ENCODE measurements at places on chromosomes 12 and 14.

DNA sequence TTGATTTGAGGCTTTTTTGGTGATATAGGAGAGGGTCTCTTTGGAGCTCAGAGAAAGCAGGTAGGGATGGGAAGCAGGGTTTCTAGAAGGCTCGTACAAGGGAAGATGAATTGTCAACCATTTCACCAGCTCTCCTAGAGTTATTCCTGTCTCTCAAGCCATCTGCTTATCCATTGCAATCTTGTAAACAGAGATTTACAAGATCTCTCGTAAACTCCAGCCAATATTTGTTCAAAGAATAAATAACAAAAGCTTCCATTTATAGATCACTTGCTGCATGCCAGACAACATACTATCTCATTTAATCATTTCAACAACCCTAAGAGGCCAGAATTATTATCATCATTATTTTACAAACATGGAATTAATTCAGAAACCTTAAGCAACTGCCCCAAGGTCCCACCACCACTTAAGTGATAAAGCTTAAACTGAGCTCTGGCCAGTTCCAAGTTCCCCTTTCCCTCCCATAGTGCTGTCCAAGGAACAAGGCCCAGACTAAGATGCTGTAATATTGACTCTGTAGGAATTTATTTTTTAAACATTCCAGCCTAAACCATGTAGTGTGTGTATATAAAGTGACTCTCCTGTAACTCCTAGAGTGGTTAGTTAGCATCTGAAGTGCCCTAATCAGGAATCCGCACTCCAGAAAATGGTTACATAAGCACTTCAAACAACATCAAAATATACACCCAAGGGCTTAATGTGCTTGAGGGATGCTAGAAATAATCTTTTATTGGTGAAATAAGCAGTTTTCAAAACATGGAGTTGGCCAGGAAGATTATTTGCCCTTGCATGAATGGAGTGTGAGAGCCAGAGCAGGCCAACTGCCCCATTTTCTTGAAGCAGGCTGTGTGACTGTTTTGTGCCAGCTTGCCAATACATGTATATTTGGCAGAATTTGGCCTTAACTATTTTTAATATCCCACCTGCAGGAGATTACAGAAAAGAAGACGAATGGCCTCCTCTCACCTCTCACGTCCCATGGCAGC, 2.8 kb upstream of the PLEKHH1 start:
- no peak for DNase-seq

DNA sequence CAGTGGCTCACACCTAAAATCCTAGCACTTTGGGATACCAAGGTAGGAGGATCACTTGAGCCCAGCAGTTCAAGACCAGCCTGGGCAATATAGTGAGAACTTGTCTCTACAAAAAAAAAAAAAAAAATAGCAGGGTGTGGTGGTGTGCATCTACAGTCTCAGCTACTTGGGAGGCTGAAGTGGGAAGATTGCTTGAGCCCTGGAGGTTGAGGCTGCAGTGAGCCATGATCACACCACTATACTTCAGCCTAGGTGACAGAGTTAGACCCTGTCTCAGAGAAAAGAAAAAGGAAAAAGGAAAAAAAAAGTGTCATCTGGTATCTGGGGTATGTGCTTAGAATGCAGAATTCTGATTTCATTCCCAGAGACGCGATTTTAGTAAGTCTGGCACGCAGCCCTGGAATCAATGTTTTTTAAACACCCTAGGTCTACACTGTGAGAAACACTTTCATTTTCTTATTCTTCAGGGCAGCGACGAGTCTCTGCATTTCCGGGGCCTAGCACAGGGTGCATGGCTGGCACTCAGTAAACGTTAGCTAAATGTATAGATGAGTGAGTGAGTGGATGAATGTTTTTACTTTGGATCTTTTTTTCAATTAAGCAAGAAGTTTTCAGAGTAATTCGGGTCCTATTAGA, 243.8 kb upstream of the PWP1 start:
- DNase-seq, result no peak

GRCh38 chr12:6037459-6037858, 87.0 kb downstream of the VWF start:
- no peak for DNase-seq

DNA sequence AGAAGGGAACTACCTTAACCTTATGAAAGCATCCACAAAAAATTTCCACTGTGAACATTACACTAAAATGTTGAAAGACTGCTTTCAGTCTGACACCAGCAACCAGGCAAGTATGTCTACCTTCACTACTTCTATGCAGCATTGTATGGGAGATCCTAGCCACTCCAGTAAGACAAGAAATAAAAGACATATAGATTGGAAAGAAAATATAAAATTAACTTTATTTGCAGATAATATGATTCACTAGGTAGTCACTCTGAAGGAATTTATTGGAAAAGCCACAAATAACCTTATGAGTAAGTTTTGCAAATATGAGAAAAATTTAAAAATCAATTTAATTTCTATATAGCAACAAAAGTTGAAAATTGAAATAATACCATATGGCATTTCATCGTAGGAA, 172.0 kb downstream of the RERGL start:
- DNase-seq, result no peak

DNA sequence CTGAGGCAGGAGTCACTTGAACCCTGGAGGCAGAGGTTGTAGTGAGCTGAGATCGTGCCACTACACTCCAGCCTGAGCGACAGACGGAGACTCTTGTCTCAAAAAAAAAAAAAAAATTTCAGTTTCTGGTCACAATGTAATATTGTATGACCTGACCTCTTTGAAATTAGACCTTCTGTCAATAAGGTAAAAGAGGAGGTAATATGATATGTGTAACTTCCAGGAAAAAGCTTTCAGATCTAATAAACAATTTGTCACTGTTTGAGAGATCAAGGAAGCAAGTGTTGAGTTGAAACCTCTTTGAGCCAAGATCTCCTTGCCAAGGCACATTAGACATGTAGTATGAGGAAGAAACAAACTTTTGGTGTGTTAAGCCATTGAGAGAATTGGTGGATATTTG, 101.7 kb upstream of the ATF7IP start:
- DNase-seq, result no peak

- no peak for DNase-seq
Observed at GRCh38 chr12:132437943-132438700, 51.8 kb upstream of the FBRSL1 start.

DNA sequence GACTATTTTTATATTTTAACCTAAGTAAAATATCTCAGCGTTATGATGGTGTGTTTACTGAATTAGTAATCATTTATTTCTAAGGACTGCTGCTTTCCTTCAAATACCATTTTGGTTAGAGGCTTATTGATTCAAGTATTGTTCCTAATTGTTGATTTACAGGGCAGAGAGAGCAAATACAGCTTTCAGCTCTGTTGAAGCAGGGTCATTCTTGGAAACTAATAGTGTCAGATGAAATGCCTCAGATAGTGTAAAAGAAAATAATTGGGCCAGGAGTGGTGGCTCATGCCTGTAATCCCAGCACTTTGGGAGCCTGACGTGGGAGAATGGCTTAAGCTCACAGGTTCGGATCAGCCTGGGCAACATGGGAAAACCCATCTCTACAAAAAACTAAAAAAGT, 249.3 kb downstream of the FUT8 start:
- DNase-seq, result no peak

DNA sequence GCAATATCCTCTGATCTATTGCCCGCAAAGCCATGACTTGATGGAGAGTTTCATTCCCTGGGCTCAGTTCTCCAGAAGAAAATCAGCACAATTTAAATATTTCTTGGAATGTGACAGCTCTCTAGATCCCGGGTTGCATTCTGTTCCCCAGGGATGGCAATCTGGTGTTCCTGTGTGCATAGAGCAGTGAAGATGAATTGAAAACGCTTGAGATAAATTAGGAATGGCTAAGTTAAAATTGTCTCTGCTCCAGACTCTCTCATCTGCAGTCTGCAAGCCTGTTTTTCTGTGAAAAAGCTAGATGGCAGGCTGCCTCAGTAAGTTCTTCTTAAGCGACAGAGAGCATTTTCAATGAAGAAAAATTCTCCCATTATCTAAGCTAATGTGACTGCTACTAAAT, 582.5 kb upstream of the MGAT4C start:
- no peak for DNase-seq

- DNase-seq, result no peak
Observed at GRCh38 chr12:78671295-78671694, 193.3 kb upstream of the SYT1 start.

DNA sequence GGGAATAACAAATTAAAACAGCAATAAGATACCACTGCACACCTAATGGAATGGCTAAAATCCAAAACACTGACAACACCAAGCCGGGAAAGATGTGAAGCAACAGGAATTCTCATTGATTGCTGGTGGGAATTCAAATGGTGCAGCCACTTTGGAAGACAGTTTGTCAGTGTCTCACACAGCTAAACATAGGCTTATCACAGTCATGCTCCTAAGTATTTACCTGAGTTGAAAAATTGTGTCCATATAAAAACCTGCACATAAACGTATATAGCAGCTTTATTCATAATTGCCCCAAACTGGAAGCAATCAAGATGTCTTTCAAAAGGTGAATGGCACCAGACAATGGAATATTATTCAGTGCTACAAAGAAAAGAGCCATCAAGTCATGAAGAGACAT, 21.6 kb downstream of the GNPTAB start:
- no peak for DNase-seq

DNA sequence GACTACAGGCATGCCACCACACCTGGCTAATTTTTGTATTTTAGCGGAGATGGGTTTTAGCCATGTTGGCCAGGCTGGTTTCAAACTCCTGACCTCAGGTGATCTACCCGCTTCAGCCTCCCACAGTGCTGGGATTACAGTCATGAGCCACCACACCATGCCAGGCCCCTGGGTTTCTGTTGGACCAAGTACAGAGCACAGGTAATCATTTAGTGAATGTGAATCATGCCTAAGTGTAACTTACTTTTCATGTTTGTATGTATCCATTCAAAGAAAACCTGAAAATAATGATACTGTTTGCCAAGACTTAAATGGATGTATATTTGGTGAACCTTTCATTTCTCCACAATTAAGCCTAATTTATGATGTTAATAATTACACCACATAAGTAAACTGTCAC, 65.9 kb downstream of the FGD6 start:
- DNase-seq, result no peak

DNA sequence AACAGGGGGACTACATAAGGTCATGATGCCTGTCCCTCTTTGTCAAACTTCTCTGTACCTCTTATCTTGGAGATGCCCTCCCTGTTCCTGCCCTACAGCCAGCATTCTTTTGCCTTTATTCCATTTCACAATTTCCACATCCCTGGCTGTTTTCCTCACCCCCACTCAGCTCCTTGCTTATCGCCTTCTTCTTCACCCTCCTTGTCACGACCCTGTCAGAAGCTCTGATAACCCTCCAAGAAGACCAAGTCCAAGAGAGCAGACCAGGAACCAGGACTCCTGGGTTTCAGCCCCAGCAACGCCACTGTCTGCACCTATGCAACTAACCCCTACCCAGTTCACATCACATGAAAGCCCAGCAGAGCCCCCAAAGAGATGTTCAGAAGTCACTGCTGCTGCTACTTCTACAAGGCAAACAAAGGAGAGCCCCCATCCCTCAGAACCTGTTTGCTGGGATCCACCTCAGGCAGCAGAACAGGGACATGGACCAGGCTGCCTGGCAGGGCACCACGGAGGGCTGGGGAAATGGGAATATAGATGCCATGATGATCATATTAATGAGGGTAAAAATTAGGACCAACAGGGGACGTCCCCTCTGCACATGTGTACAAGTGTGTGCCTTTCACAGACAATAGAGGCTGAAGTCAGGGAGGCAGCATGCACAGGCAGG, 92.8 kb downstream of the SINHCAF start:
- no peak for DNase-seq

GRCh38 chr12:24487606-24488005, 461.3 kb downstream of the BCAT1 start:
- no peak for DNase-seq

DNA sequence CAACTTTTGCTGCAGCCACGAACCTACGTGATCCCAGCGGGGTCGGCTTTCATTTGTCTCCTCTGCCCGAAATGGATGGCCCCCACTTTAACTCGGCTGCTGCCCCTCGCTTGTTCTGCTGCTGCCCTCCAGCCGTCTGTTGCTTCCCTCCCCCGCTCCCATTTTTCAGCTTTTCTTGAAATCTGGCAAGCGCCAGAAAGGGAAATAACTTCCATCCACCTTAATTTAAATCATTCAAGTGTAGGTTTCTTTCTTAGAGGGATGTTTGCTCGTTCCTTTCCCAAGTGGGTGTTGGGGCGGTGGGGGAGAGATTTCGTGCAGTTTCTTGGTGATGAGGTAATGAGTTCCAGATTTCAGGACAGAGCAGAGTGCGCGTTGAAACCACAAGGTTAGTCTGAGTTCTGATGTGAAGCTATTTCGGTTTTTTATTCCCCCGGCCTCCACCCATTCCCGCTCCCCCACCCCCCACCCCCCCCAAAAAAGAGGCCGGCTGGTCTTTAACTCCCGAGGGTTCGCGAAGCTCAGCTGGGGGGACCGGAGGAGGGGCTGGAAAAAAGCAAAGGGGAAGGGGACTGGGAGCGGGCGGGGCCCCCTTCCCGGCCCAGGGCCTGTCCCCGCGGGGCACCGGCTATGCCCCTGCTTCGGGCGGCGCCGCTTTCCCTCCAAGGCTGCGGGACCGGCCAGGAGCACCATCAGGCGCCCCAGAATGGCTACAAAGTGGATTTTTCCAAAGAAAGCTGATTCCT, 2.2 kb upstream of the ZFP36L1 start:
- no peak for DNase-seq

- no peak for DNase-seq
Observed at GRCh38 chr12:110760204-110760609, 17.5 kb upstream of the PPP1CC start.

- DNase-seq, result no peak
Observed at GRCh38 chr14:51285120-51285519, 45.1 kb downstream of the TMX1 start.

DNA sequence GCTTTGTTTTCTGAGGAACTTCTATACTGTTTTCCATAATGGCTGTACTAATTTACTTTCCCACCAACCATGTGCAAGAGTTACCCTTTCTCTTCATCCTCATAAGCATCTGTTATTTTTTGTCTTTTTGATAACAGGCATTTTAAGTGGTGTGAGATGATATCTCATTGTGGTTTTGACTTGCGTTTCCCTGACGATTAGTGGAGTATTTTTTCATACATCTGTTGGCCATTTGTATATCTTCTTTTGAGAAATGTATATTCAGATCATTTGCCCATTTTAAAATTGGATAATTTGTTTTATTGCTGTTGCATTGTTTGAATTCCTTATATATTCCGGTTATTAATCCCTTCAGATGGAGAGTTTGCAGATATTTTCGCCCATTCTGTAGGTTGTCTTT, 10.2 kb upstream of the HMGA2 start:
- no peak for DNase-seq

- DNase-seq, result no peak
Observed at GRCh38 chr12:120760349-120761254, 35.0 kb downstream of the ACADS start.

DNA sequence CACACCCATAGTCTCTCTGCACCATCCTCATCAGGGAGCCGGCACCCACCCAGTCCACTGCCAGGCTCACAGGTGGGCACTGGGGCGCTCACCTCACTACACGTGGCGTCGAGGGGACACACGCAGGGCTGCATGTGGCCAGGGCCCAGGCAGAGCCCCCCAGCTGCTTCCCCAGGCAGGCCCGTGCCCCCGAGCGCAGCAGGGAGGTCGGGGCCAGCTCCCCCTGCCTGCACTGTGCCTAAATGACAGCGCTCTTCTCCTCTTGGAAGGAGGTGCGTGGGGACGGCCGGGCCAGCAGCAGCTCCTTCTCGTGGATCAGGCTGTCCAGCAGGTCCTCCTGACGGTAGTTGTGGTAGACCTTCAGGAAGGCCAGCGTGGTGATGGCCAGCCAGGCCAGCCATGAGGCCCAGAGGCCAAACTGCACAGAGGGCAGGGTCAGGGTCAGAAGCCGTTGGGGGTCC, 11.3 kb downstream of the TMEM179 start:
- no peak for DNase-seq

GRCh38 chr12:109723311-109723881, 9.8 kb downstream of the FAM222A start:
- DNase-seq, result no peak

Data from activated CD8-positive, alpha-beta memory T cell treated with anti-CD3 and anti-CD28 coated beads for 48 hours (primary cell).